ENCODE measurements at places on chromosomes 5 and 9.

GRCh38 chr9:109469646-109470358 lies 28.3 kb downstream of the PTPN3 start:
- peak; percentile 81 for DNase-seq

- DNase-seq = peak; percentile 69
Observed at GRCh38 chr9:110752766-110753165, 84.2 kb downstream of the MUSK start.

GRCh38 chr9:38244971-38245370 lies 147.5 kb upstream of the ALDH1B1 start:
- DNase-seq = no peak

GRCh38 chr5:89081360-89081759 lies 198.4 kb upstream of the MEF2C start:
- DNase-seq = no peak

GRCh38 chr9:120879446-120879845 lies 2.5 kb upstream of the PHF19 start:
- DNase-seq = no peak

GRCh38 chr5:91176288-91177016 lies 206.7 kb downstream of the ARRDC3 start:
- DNase-seq = peak; percentile 52

DNA sequence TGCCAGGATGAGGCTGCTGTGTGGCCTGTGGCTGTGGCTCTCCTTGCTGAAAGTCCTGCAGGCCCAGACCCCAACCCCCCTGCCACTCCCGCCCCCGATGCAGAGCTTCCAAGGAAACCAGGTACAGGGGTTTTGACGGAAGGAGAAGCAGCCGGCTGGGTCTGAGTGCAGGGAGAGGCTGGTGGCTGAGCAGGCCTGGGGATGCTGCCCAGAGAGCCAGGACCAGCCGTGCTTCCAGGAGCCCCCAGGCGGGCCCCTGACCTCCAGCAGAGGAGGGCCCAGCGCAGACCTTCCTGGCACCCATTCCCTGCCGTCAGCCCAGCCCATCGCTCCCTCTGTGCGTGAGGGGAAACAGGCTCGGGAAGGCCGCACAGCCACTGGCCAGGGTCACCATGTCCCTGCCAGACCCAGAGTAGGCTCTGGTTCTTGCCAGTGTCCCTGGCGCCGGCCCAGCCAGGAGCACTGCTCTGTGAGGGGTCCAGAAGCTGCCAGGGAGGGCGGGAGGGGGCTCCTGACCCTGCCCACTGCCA lies 313 bp downstream of the LCN12 start:
- no peak for DNase-seq

DNA sequence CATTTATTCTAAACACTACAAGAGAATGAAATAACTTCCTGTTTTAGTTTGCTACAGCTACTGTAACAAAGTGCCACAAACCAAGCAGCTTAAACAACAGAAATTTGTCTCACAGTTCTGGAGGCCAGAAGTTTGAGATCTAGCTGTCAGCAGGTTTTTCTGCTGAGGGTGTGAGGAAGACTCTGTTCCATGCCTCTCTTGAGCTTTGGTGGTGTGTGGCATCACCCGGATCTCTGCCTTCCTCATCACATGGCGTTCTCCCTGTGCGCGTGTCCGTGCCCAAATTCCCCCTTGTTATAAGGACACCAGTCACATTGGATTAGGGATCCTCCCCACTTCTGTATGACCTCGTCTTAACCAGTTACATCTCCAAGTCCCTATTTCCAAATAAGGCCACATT lies 97.7 kb downstream of the CFAP95 start:
- no peak for DNase-seq
